Stimulated activated CD4-positive, alpha-beta T cell treated with anti-CD3 and anti-CD28 coated beads, Interleukin-1b, Interleukin-23, amount 100 ng/mL, for 1 hour (primary cell): ENCODE measurements at places on chromosomes 4 and X.

- DNase-seq, result no peak
Measured at GRCh38 chrX:107684956-107685385, 56.7 kb downstream of the PRPS1 start.

GRCh38 chr4:83276299-83277040, 8.1 kb downstream of the COQ2 start:
- no peak for DNase-seq

DNA sequence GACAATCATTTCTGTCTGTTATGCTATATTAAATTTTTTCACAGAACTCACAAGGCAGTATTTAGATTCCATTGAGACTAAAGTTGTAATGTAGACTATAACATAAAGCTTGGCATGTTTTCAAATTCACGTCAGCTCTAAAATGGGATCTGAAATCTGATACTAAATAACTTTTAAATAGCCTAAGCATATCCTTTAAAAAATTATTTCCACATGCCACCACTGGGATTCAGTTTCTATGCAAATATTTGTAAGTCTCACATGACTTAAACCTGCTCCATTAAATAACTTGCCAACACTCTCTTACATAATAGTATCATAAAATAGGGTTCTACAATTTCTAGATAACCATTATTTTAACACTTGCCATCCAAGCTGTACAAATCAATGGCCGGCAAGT, 32.4 kb downstream of the KLHL8 start:
- DNase-seq, result no peak

DNA sequence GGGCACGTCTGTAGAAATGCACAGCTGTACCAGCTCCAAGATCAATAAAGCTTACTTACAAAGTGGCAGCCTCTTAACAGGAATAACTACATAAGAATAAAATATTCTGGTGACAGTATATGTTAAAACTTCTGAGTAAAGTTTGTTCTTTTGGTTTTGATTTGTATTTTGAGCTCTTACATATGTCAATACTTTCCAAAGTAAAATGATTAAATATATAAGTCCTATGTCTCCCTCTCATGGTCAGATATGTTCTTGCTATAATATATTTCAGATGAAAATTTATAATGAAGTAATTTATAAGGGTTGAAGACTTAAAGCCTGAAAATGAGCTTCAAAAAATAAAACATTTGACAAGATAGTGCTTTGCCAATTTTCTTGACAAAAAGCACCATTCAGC, 254.4 kb downstream of the NPFFR2 start:
- DNase-seq, result no peak

- no peak for DNase-seq
Measured at GRCh38 chrX:10240918-10241317, 84.1 kb downstream of the CLCN4 start.

DNA sequence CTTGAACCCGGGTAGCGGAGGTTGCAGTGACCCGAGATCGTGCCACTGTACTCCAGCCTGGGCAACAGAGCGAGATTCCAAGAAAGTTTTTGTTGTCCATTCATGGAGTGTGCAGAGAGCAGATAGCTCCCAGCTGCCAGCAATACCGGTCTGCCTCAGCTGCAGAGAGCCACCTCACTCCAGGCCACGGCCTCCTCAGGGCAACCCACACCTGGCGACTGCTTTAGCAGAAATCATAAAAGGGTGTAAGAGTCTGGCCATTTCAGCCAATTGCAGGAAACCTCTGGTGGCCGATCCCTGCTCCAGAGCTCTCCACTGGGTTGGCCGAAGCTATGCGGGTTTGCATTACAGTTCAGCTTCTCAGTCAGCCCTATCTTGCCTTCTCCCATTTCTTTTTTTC, 227.4 kb upstream of the BCOR start:
- DNase-seq, result no peak
